ENCODE measurements at places on chromosomes 1 and 21. TPM values are rescaled to one million over a fixed set of nuclear protein-coding genes. Genes with fewer than 3 reads are reported as not detected.

The TLR5 gene
- total RNA-seq = 0.09 TPM

The ASCL5 gene
- not detected for total RNA-seq

The KIAA1614 gene
- total RNA-seq = 0.16 TPM

DNA sequence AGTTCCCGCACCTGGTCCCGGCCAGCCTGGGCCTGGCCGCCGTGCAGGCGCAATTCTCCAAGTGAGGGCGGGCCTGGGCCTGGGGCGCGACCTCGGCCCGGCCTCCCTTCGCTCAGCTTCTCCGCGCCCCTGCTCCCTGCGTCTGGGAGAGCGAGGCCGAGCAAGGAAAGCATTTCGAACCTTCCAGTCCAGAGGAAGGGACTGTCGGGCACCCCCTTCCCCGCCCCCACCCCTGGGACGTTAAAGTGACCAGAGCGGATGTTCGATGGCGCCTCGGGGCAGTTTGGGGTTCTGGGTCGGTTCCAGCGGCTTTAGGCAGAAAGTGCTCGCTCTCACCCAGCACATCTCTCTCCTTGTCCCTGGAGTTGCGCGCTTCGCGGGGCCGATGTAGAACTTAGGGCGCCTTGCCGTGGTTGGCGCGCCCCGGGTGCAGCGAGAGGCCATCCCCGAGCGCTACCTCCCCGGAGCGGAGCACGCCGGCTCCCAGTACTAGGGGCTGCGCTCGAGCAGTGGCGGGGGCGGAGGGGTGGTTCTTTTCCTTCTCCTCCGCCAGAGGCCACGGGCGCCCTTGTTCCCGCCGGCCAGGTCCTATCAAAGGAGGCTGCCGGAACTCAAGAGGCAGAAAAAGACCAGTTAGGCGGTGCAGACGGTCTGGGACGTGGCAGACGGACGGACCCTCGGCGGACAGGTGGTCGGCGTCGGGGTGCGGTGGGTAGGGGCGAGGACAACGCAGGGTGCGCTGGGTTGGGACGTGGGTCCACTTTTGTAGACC lies 1.2 kb downstream of the OLIG1 start:
- H3K27me3 ChIP-seq = peaks cover 80% of the 10 kb centered on the region
- peak; percentile 64 for DNase-seq
- H3K27ac ChIP-seq = no peak overlapping the region
- H3K4me1 ChIP-seq = peaks cover 9% of the 10 kb centered on the region
- H3K4me3 ChIP-seq = peak overlapping the region; percentile 76

Data from activated CD4-positive, alpha-beta T cell treated with anti-CD3 and anti-CD28 coated beads, Interleukin-2, amount 10 ng/mL, durations not matched to agents 24 days and 14 days (primary cell).